ENCODE measurements at places on chromosomes 3 and 15. TPM values are rescaled to one million over a fixed set of nuclear protein-coding genes. Genes with fewer than 3 reads are reported as not detected.

DNA sequence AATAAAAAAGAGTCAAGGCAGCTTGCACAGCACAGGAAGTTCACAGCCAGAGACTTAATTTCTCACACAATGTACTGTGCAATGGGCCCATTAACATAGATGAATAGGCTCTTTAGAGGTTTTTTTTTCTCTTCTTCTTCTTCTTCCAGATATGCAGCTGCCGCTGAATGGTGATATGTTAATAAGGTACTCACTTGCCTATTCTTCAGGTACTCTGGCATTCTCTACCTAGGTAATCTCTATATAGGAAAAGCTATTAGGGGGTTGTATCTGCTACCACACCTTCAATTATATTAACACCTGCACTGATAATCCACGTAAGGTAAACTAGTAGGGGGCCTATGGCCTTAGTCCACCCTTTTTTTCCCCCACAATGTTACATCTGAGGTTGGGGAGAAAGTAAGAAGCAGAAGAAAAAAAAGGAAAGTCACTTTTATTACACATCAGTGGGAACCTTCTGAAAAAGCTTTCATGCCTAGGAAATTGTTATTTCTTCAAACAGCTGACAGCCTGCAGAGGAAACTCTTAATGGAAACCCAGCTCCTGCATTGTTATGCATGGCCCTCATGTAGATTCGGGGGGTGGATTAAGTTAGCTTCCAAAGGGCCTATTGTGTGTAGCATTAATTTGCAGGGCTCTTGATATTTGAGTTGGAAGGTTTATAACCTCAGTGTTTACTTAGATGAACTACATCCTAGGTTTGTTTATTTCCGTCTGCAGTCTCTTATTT lies 525.5 kb downstream of the ZIC1 start:
- H3K36me3 ChIP-seq = no peaks in the 10 kb centered on the region
- peak overlapping the region; percentile 46 for H3K4me3 ChIP-seq
- no peaks in the 10 kb centered on the region for H3K27me3 ChIP-seq
- peaks cover 86% of the 10 kb centered on the region for H3K4me1 ChIP-seq

GRCh38 chr3:8769088-8769822 lies at the start of gene OXTR:
Gene OXTR (minus strand): TSS chr3:8769613. CDS start chr3:8768187, 1,426 bp downstream.
- H3K36me3 ChIP-seq = no peaks in the 10 kb centered on the region
- DNase-seq = peak; percentile 88
- H3K27ac ChIP-seq = no peak within 1 kb of the TSS
- H3K4me1 ChIP-seq = peaks cover 38% of the 10 kb centered on the region

- H3K4me1 ChIP-seq = peaks cover 10% of the 10 kb centered on the region
- DNase-seq = no peak
- no peak overlapping the region for H3K4me3 ChIP-seq
- no peaks in the 10 kb centered on the region for H3K36me3 ChIP-seq
Observed at GRCh38 chr3:123755085-123755484, 129.0 kb downstream of the MYLK start.

The CLEC3B gene
- total RNA-seq = 0.92 TPM

DNA sequence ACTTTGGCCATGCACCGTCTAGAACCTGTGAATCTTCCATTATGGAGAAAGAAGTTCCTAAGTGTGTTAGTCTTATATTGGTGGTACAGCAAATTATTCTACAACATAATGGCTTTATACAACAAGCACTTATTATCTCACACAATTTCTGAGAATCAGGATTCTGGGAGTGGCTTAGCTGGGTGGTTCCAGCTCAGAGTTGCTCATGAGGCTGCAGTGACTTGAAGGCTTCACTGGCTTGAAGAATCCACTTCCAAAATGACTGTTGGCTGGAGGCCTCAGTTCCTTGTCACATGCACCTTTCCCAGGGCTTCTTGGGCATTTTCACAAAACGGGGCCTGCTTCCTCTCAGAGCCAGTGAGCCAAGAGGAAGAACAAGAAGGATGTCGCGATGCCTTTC lies 82.3 kb upstream of the RNF7 start:
- no peak overlapping the region for H3K4me3 ChIP-seq
- DNase-seq = no peak
- H3K36me3 ChIP-seq = peaks cover 19% of the 10 kb centered on the region
- H3K4me1 ChIP-seq = peaks cover 35% of the 10 kb centered on the region
- H3K27ac ChIP-seq = no peak overlapping the region

The AADACL2 gene
- total RNA-seq = not detected

DNA sequence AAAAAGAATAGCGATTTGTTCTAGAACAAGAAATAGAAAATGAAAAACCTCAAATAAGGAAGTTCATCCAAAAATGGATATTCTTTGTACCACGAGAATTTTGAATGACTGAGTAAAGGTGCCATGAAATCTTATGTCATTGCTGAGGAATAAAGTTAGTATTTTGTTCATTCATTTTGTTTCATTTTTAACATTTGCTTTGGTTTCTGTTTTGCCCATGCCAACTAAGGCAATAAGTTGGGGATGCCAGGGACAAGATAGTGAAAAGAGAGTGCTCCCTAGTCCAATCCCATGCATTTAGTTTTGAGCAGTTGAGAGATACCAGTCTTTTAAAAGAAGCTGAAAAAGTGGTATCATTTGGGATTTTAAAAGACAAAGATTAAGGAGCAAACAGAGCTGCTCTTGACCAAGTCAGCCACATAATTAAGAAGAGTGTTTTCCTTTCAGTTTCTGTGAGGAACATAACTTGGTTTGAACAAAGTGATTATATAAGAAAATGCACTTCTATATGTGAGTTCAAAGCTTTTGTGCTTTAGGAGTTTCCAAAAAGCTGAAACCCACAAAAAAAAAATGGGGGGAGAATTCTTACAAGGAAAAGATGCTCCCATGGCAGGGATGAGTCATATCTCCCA lies 201.4 kb downstream of the PLOD2 start:
- no peak for DNase-seq
- H3K36me3 ChIP-seq = no peaks in the 10 kb centered on the region

DNA sequence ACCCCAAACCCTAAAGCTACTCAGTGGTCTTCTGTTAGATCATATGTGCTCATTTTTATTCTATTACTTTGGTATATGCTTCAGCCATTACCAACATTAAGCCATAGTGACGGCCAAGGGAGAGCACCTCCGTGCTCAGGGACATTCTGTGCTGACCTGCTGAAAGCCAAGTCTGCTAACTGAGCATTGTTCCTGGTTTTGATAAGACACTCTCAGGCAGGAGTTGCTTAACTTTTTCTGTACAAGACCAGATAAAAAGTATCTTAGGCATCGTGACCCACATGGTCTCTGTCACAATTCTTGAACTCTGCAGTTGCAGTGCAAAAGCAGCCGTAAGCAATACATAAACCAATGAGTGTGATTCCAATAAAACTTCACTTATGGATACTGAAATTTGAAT lies 100.6 kb downstream of the KLHL25 start:
- peaks cover 10% of the 10 kb centered on the region for H3K36me3 ChIP-seq
- DNase-seq = no peak
- H3K4me3 ChIP-seq = no peak overlapping the region

DNA sequence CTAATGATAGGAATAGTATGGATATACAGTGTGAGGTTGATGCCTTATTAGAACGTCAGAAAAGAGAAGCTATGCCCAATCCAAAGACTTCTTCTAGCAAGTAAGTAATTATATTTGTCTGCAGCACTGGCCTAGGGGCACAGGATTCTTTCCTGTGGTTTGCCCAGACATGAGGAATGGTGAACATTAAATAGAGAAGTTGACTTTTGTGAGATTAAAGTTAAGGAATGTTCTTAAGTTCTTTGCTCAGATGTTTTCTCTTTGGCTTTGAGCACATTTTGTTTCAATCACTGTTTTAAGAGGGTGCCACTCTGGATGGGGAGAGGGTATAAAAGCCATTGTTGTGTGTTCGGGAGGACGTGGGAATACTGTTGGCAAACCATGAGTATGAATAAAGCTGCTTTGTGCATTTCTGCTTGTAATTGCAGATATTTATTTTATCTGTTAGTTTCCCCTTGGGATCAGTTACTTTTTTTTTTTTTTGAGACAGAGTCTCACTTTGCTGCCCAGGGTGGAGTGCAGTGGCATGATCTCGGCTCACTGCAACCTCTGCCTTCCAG lies 8.3 kb downstream of the KIF23 start:
- H3K27ac ChIP-seq = no peak overlapping the region
- no peak overlapping the region for H3K4me3 ChIP-seq

The GOLGA8T gene
- 1.0 TPM for total RNA-seq

The FEZF2 gene
- not detected for total RNA-seq

The BCHE gene
- 1.7 TPM for total RNA-seq

GRCh38 chr3:13553686-13554085 lies 4.8 kb downstream of the FBLN2 start:
- no peak overlapping the region for H3K4me3 ChIP-seq
- H3K4me1 ChIP-seq = peaks cover 25% of the 10 kb centered on the region
- no peak for DNase-seq
- H3K27ac ChIP-seq = no peak overlapping the region

GRCh38 chr3:118480101-118480860 lies 554.4 kb downstream of the IGSF11 start:
- peak overlapping the region; percentile 8 for H3K4me3 ChIP-seq
- DNase-seq = no peak
- peaks cover 61% of the 10 kb centered on the region for H3K4me1 ChIP-seq
- peak overlapping the region; percentile 69 for H3K27ac ChIP-seq

- no peak for DNase-seq
- no peaks in the 10 kb centered on the region for H3K36me3 ChIP-seq
- no peaks in the 10 kb centered on the region for H3K27me3 ChIP-seq
- no peak overlapping the region for H3K27ac ChIP-seq
- H3K4me1 ChIP-seq = no peaks in the 10 kb centered on the region
- H3K4me3 ChIP-seq = no peak overlapping the region
Observed at GRCh38 chr15:86018679-86019078, 61.0 kb upstream of the AGBL1 start.

DNA sequence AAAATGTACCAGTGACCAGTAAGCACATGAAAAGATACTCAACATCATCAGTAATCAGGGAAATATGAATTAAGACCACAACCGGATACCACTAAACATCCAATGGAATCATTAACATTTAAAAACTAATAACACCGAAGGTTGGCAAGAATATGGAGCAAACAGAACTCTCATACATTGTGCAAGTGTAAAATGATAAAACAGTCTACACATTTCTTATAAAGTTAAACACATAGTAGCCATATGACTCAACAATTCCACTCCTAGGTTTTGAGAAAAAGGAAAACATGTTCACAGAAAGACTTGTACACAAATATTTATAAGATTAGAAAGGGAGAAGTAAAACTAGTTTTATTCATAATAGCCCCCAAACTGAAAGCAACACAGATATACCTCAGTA lies 60.3 kb upstream of the SLCO2A1 start:
- no peaks in the 10 kb centered on the region for H3K4me1 ChIP-seq
- H3K4me3 ChIP-seq = no peak overlapping the region
- no peak for DNase-seq
- no peak overlapping the region for H3K27ac ChIP-seq
- H3K36me3 ChIP-seq = peaks cover 2% of the 10 kb centered on the region

- H3K27me3 ChIP-seq = no peaks in the 10 kb centered on the region
- peak overlapping the region; percentile 99 for H3K27ac ChIP-seq
- H3K4me1 ChIP-seq = peaks cover 87% of the 10 kb centered on the region
- H3K4me3 ChIP-seq = peak overlapping the region; percentile 24
- H3K36me3 ChIP-seq = no peaks in the 10 kb centered on the region
Observed at GRCh38 chr3:58018892-58019742, 10.9 kb downstream of the FLNB start.

GRCh38 chr3:42412526-42413155 lies 2.2 kb upstream of the LYZL4 start:
- H3K4me1 ChIP-seq = peaks cover 4% of the 10 kb centered on the region
- no peak for DNase-seq
- H3K27me3 ChIP-seq = no peaks in the 10 kb centered on the region
- no peaks in the 10 kb centered on the region for H3K36me3 ChIP-seq
- H3K27ac ChIP-seq = no peak overlapping the region

GRCh38 chr15:79918278-79918677 lies 21.5 kb upstream of the MTHFS start:
- no peaks in the 10 kb centered on the region for H3K27me3 ChIP-seq
- peaks cover 89% of the 10 kb centered on the region for H3K36me3 ChIP-seq
- DNase-seq = peak; percentile 17
- peaks cover 31% of the 10 kb centered on the region for H3K4me1 ChIP-seq
- no peak overlapping the region for H3K4me3 ChIP-seq

DNA sequence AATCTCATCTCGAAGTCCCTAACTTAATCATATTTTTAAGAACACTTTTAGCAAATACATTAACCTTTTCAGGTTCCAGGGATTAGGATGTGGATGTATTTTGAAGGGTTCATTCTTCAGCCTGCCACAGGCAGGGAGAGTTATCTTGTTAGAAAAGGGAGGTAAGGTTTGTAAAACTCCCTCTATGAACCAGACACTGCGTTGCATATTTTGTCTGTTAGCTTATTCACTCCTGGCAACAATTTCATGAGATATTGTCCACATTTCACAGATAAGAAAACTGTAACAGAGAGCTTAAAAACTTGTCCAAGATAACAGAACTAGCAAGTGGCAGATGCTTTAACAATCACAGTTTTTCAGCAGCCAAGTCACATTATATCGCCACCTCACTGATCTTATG lies 155.4 kb downstream of the DIPK2A start:
- H3K27ac ChIP-seq = no peak overlapping the region
- H3K4me3 ChIP-seq = no peak overlapping the region
- DNase-seq = no peak

The LSG1 gene
- 45.8 TPM for total RNA-seq

The CAND2 gene
- total RNA-seq = 13.7 TPM

- no peak overlapping the region for H3K4me3 ChIP-seq
- peaks cover 22% of the 10 kb centered on the region for H3K4me1 ChIP-seq
- H3K36me3 ChIP-seq = peaks cover 27% of the 10 kb centered on the region
Observed at GRCh38 chr3:187025254-187025655, 94.9 kb downstream of the ST6GAL1 start.

All from WTC11 (cell line).